ENCODE measurements at places on chromosomes 5 and 9.

DNA sequence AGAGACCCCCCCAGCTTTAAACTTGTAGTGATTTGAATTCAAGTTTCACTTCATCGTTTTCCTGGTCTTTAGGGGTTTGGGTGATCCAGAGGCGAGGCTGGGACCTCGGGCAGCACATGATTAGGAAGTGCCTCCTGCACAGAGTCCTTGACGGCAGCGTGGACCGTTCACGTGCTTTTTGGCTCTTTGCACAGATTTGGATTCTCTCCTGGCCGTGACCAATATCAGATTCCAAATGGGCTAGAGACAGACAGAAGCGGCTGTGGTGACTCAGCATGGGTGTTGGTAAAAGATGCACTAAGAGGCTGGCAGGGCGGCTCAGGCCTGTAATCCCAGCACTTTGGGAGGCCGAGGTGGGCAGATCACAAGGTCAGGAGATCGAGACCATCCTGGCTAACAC lies 117.2 kb upstream of the CACNA1B start:
- no peak overlapping the region for H3K27ac ChIP-seq
- H3K36me3 ChIP-seq = peaks cover 6% of the 10 kb centered on the region
- H3K4me3 ChIP-seq = no peak overlapping the region
- DNase-seq = no peak
- no peaks in the 10 kb centered on the region for H3K27me3 ChIP-seq
- H3K4me1 ChIP-seq = peaks cover 17% of the 10 kb centered on the region

DNA sequence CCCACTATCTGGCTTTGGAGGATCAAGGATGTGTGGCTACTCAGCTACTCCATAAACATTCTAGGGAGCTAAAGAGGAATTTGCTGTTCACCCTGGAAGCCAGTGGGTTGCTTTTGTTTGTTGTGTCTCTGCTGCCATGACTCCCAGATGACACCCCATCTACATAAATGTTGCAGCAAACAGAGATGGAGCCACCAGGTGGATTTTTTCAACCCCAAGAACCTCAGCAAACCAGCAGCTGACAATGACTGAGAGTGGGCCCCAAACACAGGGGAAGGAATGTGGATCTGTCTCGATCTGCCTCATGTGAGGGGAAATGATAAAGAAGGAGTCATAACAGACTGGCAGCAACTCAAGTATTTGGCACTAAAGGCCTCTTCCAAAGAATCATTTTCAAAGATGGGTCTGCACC lies 132.7 kb upstream of the TNC start:
- H3K4me1 ChIP-seq = no peaks in the 10 kb centered on the region
- H3K27ac ChIP-seq = no peak overlapping the region
- no peak overlapping the region for H3K4me3 ChIP-seq

GRCh38 chr9:111038331-111039230 lies at the start of gene LPAR1:
Gene LPAR1, minus strand, starts transcription at chr9:111038470. Its CDS starts 66,353 bp downstream, at chr9:110972117.
- H3K36me3 ChIP-seq = no peaks in the 10 kb centered on the region
- no peak for DNase-seq
- H3K27ac ChIP-seq = no peak within 1 kb of the TSS
- H3K4me3 ChIP-seq = peak within 1 kb of the TSS; percentile 51

GRCh38 chr5:154470947-154471870 lies 6.8 kb downstream of the HAND1 start:
- peak; percentile 21 for DNase-seq
- H3K4me1 ChIP-seq = no peaks in the 10 kb centered on the region
- no peaks in the 10 kb centered on the region for H3K36me3 ChIP-seq
- H3K27me3 ChIP-seq = peaks cover 24% of the 10 kb centered on the region
- no peak overlapping the region for H3K4me3 ChIP-seq

DNA sequence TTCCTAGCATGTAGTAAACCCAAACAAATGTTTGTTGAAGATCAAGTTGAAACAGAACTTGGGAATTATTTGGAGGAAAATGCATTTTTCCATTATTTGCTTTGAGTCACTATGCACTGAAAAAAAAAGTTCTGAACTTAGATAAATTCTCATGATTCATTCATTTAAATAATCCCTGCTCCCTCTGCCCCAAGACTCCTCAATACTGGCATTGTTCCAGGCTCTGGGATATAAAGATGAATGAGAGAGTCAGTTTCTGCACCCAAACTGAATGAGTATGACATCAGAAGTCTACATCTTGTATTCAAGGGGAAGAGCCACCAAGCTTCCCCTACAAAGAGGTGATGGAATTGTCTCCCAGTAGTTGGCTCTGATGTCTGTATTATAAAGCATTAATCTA lies 123.9 kb downstream of the SEC61B start:
- H3K27me3 ChIP-seq = no peaks in the 10 kb centered on the region
- no peak for DNase-seq
- H3K4me1 ChIP-seq = no peaks in the 10 kb centered on the region
- H3K36me3 ChIP-seq = no peaks in the 10 kb centered on the region

DNA sequence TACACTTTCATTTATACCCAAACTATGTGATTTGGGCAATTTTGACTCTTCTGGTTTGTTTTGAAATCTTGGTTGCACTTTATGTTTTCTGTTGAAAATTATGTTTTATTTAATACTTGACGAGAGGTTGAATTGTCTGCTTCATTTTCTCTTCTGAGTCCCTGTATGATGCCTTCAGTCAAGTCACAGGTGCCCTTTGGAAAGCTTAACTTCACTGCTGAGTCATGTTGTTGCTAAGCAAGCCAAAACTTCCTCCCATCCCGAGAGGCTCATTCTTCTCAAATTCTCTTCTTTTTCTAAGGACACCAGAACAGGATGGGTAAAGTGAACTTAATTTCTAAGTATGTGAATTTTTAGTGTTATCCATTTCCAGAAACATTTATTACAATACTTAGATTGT lies 455.3 kb upstream of the PTGER4 start:
- no peaks in the 10 kb centered on the region for H3K4me1 ChIP-seq
- H3K36me3 ChIP-seq = no peaks in the 10 kb centered on the region
- H3K27ac ChIP-seq = no peak overlapping the region

DNA sequence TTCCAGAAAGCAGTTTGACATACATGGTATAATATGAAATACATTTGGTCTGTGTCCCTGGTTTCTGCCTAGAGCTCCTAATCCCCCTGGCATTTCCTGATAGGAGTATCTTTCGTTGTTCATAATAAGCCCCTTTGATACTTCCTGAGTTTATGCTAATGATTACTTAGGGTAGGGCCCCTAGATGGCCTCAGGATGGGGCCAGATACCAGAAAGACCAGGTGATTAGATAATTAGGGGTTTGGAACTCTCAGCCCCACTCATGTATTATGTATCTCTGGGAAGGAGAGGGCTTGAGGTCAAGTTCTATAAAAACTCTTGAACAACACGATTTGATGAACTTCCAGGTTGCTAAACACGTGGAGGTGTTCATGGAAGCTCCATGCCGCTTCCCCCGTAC lies 163.3 kb upstream of the ZNF608 start:
- no peak for DNase-seq
- no peaks in the 10 kb centered on the region for H3K36me3 ChIP-seq
- H3K27me3 ChIP-seq = no peaks in the 10 kb centered on the region
- H3K4me1 ChIP-seq = peaks cover 25% of the 10 kb centered on the region
- no peak overlapping the region for H3K4me3 ChIP-seq
- H3K27ac ChIP-seq = no peak overlapping the region

DNA sequence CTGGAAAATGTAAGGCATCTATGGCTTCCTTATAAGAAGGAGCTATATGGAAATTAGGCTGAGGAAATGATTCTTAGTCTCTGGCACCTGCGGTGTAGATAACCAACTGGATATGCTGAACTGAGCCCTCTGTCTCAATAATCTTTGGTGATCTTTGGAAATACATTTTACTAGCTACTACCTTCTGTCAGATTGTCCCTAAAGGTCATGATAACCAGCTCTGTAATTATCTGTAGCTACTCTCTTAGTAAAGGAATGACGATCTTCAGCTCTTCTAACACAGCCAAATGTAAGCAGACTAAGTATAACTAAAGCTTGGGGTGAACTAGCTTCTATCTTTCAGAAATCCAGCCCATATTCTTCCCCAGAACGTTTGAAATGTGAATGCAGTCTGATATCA lies 124.9 kb upstream of the GRHPR start:
- DNase-seq = no peak
- H3K4me3 ChIP-seq = no peak overlapping the region
- no peaks in the 10 kb centered on the region for H3K36me3 ChIP-seq
- H3K27ac ChIP-seq = no peak overlapping the region
- peaks cover 24% of the 10 kb centered on the region for H3K27me3 ChIP-seq
- H3K4me1 ChIP-seq = peaks cover 48% of the 10 kb centered on the region

GRCh38 chr5:158462349-158463114 lies 603.6 kb upstream of the CLINT1 start:
- no peaks in the 10 kb centered on the region for H3K27me3 ChIP-seq
- H3K4me1 ChIP-seq = no peaks in the 10 kb centered on the region
- no peak overlapping the region for H3K4me3 ChIP-seq

DNA sequence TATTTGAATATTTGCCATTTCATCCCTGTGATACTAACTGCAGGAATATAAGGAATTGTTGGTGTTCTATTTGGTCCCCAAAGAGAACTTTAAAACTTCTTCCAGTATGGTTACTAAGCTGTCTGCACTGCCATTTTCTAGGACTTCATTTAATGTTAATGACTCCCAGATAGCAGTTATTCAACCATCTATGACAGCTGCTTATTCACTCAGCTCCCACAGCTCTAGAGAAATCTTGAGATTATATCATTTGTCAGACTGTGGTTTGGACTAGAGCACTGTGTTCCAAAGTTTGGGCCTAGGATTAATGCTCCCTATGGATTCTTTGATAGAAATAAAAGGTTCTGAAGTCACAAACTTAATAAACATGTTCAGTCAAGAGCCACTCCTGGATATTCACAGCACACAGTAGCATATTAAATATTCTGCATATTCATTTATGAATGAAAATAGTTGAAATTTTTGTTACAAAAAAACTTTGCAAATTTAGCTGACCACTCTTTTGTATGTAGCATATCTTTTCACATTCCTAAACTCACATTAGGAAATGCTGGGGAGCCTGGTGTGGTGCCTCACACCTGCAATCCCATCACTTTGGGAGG lies 173.7 kb downstream of the NFIB start:
- no peak for DNase-seq
- H3K27ac ChIP-seq = no peak overlapping the region
- no peaks in the 10 kb centered on the region for H3K27me3 ChIP-seq

- H3K4me1 ChIP-seq = no peaks in the 10 kb centered on the region
- no peaks in the 10 kb centered on the region for H3K27me3 ChIP-seq
- H3K27ac ChIP-seq = no peak overlapping the region
- no peak for DNase-seq
- H3K4me3 ChIP-seq = no peak overlapping the region
- no peaks in the 10 kb centered on the region for H3K36me3 ChIP-seq
Measured at GRCh38 chr5:41087461-41087860, 16.3 kb upstream of the MROH2B start.

DNA sequence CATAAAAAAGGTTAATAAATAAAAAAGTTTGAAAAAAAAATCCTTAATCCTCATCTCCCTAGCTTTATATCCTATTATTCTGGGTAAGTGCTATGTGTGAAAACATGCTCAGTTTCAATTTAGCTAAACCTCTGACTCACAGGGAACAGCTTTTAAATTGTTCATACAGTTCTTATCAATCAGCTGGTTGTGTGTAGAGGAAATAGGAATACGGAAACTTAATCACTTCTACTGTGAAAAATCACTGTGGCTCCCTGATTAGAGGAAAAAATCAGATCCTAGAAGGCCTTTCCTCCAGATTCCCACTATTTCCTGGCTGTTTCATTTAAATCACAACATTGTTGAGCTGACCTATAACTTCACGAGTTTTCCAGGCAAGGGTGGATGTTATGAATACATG lies 120.5 kb downstream of the MARCHF3 start:
- H3K27ac ChIP-seq = no peak overlapping the region
- H3K36me3 ChIP-seq = 0 out of 2 replicates have a peak, but pooled peaks cover 5% of the 10 kb centered on the region
- no peaks in the 10 kb centered on the region for H3K4me1 ChIP-seq

GRCh38 chr9:108149326-108149725 lies 659.8 kb upstream of the KLF4 start:
- no peaks in the 10 kb centered on the region for H3K4me1 ChIP-seq
- no peaks in the 10 kb centered on the region for H3K27me3 ChIP-seq
- no peaks in the 10 kb centered on the region for H3K36me3 ChIP-seq
- H3K27ac ChIP-seq = no peak overlapping the region
- DNase-seq = no peak
- H3K4me3 ChIP-seq = no peak overlapping the region

- no peaks in the 10 kb centered on the region for H3K27me3 ChIP-seq
- no peak for DNase-seq
- no peak overlapping the region for H3K27ac ChIP-seq
- H3K4me1 ChIP-seq = no peaks in the 10 kb centered on the region
Measured at GRCh38 chr9:105973951-105974351, 279.6 kb downstream of the TMEM38B start.

GRCh38 chr5:32331217-32331934 lies 18.6 kb upstream of the MTMR12 start:
- no peak overlapping the region for H3K27ac ChIP-seq
- peaks cover 9% of the 10 kb centered on the region for H3K4me1 ChIP-seq
- DNase-seq = no peak
- H3K36me3 ChIP-seq = no peaks in the 10 kb centered on the region

GRCh38 chr5:207599-207998 lies 10.4 kb downstream of the CCDC127 start:
- DNase-seq = no peak
- no peak overlapping the region for H3K27ac ChIP-seq
- H3K4me1 ChIP-seq = no peaks in the 10 kb centered on the region
- H3K27me3 ChIP-seq = no peaks in the 10 kb centered on the region
- 0 out of 2 replicates have a peak, but pooled peaks cover 3% of the 10 kb centered on the region for H3K36me3 ChIP-seq

DNA sequence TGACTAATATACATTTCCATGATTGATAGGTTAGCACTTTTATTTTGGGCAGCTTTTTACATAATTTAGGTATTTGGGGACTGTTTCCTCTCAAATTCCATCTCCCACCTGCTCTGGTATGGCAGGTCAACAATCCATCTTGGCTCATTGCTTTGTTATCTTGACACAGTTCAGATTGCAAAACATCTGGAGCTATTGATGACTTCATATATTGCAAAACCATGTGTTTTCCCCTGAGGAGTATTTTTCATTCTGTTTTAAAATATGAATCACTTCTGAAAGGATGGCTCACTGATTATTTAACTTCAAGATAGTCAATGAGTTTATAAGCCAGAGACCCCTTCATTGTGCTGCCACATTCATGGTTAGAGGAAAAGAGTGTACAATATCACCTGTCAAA lies 1206.0 kb upstream of the C9orf72 start:
- no peaks in the 10 kb centered on the region for H3K4me1 ChIP-seq
- H3K4me3 ChIP-seq = no peak overlapping the region
- no peak overlapping the region for H3K27ac ChIP-seq

Data from MM.1S (cell line).